AG04450 (cell line): ENCODE measurements at places on chromosomes 16 and 17. TPM values are rescaled to one million over a fixed set of nuclear protein-coding genes. Genes with fewer than 3 reads are reported as not detected.

DRC3 gene
- 0.52 and 0.77 TPM in 2 replicates for polyA plus RNA-seq

LAT gene
- 2.6 and 2.9 TPM in 2 replicates for polyA plus RNA-seq

ZNF205 gene
- 3.6 and 5.5 TPM in 2 replicates for polyA plus RNA-seq

CD7 gene
- polyA plus RNA-seq = 0.11 TPM in 2 replicates

ATAD5 gene
- 0.61 and 1.0 TPM in 2 replicates for polyA plus RNA-seq

CD79B gene
- polyA plus RNA-seq = not detected in 2 replicates
